Stimulated activated CD4-positive, alpha-beta T cell treated with anti-CD3 and anti-CD28 coated beads, Interleukin-15, amount 100 ng/mL, for 1 hour (primary cell): ENCODE measurements at places on chromosomes 3 and 15.

DNA sequence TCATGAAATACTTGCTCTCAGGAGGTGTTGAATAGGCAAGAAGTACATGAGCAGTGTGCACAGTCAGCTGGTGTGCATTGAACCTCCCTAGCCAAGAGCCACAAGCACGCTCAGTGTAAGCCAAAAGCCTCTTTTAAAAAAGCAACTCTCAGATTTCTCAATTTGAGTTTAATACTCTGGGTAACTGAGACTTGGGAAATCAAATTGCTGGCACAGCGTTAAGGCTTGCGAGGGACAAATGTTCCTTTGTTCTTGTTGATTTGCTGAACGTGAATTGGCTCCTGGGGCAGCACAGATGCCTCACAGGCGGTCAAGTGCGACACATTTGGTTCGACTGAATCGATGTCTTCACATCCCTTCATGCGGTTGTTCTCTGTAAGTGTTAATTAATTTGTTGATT is at the start of gene FAM240A:
Gene FAM240A (plus strand): TSS at position 202 of the 400 bp plus-strand sequence. CDS start 159 bp downstream, at position 361.
- no peak for DNase-seq

DNA sequence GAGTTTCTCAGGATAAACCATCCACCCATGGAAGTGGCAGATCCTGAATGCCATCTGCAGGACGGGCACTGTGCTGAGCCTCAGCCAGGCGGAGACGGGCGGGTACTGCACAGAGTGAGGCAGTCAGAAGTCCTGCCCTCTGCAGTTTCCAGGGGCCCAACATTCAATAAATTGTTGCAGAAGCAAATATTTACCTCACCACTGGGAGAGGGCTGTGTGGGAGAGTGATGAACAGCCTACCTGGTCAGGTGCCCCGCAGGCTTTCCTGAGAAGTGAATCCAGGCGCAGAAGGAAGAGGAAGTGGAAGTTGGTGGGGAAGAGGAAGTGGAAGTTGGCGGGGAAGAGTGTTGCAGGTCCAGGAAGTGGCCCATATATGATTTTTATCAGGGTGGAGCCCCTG is 100.8 kb downstream of the SLCO3A1 start:
- no peak for DNase-seq

GRCh38 chr3:157190380-157190872 is 30.5 kb upstream of the CCNL1 start:
- no peak for DNase-seq

GRCh38 chr3:195150181-195151118 is 120.5 kb downstream of the XXYLT1 start:
- DNase-seq, result no peak

GRCh38 chr15:40335938-40336743 is 4.6 kb downstream of the CCDC9B start:
- DNase-seq, result no peak

DNA sequence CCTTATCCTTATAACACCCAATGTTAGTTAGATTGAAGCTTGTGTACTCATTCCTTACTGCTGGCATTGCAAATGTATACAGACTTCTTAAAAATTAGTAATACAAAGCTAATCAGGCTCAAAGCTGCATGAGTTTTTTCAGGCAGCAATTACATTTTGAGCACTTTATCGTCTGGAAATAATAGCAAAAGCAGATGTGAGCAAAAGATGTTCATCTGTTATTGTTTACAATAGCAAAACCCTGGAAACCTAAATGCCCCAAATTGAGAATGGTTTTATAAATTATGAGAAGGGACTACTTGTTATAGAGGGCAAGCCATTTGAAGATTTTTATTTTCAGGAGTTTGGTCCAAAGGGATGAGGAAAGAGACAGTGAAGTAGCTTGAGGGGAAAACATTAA is 126.4 kb downstream of the GADL1 start:
- no peak for DNase-seq

DNA sequence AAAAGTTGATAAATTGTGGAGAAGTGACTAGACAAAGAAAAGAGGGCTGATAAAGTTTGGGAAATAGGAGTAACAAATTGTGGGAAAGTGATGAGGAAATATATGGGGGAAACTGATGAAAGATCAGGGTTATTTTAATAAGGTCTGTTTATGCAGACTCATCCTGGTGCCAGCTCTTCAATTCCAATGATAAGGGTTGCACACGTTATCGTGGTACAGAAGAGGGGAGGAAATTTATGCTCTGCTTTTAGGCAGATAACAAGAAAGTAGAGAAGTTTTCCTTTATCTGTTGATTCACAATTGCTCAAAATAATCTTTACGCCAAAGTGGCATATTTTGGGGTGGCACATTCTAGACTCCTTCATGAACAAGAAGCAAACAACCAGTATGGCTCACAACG is 32.1 kb upstream of the LIPC start:
- no peak for DNase-seq

DNA sequence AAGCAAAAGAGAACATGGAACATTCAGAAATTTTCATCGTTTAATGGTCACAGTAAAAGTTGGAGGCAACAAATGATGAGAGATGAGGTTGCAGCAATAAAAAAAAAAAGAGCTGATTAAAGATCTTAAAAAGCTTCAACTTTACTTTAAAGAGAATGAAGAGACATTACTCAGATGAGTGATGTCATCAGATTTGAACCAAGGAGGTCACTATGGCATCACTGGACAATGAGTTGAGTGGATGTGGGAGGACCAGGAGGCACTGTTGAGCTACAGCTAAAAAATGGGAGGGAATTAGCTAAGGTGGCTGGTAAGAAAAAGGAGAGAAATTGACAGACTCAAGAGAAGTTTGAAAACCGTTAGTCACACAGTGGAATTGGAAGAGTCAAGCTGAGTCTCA is 138.4 kb downstream of the SST start:
- no peak for DNase-seq

- DNase-seq, result no peak
These were observed 517.4 kb upstream of the ARRDC4 start for GRCh38 chr15:97443101-97443500.

DNA sequence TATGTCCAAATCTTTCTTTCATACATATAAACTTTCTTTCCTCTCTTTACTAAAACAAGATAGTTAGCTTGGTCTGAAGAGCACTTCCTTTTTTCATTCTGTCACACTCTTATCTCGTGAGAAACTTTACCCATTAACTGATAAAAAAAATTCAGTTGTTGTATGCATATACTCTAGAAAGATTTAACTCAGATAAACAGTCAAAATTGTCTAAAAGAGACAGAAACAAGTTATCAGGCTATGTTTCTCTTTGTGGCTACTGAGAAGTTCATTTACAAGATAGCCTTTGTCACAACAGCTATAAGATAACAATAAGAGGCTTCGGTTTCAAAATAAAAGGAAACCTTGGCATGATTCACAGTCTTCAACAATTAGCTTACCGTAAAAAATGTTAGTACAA is 235.7 kb upstream of the ATP10A start:
- no peak for DNase-seq

GRCh38 chr3:102481050-102481449 is 46.2 kb downstream of the ZPLD1 start:
- no peak for DNase-seq

DNA sequence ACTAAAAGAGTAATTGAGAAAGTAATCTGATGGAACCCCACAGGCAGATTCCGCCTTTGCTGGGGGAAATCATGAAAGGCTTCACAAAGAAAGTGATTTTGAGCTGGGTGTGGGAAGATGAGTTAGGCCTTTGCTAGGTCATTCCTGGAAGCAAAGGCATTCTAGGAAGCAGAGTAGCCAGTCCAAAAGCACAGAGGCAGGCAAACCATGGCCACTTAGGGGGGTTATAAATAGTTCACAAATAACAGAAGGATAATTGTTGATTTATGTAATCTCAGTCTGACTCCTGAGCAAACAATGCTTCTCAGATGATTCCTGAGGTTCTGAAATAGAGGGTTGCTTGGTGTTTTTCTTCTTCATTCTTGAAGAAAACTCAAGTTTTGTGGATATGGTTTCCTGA is 576.3 kb downstream of the NTRK3 start:
- DNase-seq, result no peak

DNA sequence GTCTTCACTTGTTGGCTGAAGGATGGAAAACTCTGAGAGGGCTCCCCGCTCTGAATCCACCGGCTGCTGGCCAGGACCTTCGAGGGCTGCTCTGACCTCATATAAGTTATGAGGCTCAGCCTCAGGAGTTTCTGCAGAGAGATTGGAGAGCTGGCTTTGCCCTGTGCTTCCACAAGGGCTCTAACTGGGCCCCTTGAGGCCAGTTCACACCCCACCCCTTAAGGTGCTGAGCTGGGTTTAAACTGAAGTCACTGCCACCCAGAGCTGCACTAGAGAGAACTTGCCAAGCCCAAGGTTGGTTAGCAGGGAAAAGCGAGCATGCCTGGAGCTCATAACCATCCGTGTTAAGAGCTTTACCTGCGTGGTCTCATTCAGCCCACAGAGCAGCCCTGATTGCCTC is 2.8 kb upstream of the CCDC33 start:
- DNase-seq, result no peak

DNA sequence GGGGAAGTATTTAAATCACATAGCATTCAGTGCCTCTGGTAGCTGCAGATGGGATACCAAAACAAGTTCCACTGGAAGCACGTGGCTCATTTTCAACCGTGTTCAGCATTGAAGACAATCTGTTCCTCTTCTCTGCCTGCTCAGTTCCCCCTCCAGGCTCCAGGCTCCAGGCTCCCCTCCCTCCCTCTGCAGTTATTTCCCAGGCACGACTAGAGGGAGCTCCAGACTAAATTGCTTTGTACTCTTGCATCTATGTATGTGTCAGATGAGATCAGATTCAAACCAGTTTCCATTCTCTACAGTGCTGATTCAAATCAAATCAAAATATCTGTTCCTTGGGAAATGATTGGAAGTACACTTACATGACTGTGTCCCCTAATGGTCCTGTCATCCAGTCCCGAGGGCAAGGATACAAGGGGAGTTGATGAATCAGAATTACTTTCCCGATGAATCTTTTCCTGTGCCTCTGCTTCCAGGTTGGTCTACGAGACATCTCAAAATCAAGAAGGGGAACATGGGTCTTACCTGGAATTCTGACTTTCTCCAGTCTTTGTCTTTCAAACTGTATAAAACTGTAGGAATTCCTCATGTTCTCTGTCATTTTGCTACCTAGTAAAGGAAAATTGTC is 600.5 kb downstream of the EDEM1 start:
- DNase-seq, result no peak

GRCh38 chr15:90650117-90650955 is 66.8 kb upstream of the BLM start:
- no peak for DNase-seq

DNA sequence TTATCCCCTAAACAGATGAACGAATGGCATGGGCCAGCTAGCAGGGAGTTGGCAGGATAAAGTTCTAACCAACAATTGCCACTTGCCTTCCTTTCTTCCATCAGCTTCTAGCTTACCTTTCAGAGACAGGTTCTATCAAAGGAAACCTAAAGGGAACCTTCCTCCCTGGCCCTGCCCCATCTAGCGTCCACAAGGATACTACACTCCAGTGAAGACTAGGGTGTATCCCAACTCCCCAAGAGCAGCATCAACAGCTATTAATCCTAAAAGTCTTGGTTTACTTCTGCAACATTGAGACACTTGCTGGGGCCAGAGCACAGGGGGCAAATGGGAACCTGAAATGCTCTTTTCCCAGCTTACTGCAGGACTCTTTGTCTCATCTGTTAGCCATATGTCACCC is 37.0 kb upstream of the TMC3 start:
- no peak for DNase-seq

DNA sequence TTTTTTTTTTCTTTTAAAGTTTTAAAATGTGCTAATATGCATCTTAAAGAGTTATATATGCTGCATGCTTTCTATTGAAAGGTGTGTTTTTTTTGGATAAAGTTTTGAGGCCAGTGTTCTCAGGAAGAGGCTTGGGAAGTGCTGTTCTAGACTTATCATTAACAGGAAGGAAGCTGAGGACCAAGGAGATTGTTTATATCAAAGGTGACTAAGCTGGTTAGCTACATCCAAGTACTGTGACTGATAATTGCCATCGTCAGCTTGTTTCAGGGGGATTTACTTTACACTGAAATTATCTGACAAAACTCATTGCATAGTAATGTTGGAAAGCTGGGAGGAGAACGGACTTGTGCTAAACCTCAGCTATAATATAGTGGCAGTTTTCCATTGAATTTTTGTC is 36.3 kb upstream of the UTS2B start:
- no peak for DNase-seq

- DNase-seq, result no peak
These were observed 313.9 kb upstream of the NR2E3 start for GRCh38 chr15:71496336-71496955.

DNA sequence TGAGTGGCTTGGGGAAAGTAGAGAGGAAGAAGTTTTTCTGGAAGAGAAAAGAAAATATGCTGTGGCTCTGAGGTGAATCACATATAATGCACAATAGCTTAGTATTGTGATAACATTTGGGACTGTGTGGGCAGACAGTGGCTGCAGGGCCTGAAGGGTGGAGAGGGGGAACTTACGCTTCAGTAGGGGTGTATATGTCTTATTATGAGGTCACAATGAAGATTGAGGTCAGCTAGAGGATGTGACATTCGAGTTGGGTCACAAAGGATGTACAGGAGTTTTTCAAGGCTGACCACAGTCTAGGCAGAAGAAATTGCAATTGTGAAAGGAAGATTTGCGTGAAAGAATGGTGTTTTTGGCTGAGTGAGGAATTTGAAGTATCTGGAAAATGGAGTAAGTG is 414.8 kb downstream of the LPP start:
- no peak for DNase-seq

- no peak for DNase-seq
These were observed 91.8 kb downstream of the DNAJB8 start for GRCh38 chr3:128374746-128375445.

GRCh38 chr15:81398910-81399551 is 25.0 kb upstream of the TMC3 start:
- DNase-seq, result no peak

DNA sequence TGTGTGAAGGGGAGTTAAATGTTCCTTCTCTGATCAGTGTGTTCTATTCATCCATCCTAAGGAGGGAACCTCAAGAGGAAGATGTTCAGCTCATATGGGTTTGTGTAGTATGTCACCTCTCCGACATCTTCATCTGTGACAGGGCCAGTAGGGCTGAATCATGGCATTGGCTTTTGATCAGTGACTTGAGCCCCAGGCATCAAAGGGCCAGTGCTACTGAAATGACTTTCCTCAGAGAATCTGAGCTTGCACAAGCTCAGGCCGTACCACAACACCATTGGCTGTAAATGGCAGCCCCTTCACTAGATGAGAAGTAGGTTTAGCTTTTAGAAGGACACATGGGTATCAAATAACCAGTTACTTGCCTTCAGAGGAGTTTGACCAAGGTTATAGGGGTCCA is 183.2 kb upstream of the NR2E3 start:
- DNase-seq, result no peak

GRCh38 chr15:90142216-90143165 is 40.2 kb upstream of the IDH2 start:
- DNase-seq, result no peak

- DNase-seq, result no peak
These were observed 122.1 kb upstream of the TMEM108 start for GRCh38 chr3:132916096-132916495.
